T-helper 22 cell (primary cell): ENCODE measurements at places on chromosomes 1 and 21.

- DNase-seq: no peak
These were observed 5.7 kb downstream of the DNAJC11 start for GRCh38 chr1:6695868-6696267.

DNA sequence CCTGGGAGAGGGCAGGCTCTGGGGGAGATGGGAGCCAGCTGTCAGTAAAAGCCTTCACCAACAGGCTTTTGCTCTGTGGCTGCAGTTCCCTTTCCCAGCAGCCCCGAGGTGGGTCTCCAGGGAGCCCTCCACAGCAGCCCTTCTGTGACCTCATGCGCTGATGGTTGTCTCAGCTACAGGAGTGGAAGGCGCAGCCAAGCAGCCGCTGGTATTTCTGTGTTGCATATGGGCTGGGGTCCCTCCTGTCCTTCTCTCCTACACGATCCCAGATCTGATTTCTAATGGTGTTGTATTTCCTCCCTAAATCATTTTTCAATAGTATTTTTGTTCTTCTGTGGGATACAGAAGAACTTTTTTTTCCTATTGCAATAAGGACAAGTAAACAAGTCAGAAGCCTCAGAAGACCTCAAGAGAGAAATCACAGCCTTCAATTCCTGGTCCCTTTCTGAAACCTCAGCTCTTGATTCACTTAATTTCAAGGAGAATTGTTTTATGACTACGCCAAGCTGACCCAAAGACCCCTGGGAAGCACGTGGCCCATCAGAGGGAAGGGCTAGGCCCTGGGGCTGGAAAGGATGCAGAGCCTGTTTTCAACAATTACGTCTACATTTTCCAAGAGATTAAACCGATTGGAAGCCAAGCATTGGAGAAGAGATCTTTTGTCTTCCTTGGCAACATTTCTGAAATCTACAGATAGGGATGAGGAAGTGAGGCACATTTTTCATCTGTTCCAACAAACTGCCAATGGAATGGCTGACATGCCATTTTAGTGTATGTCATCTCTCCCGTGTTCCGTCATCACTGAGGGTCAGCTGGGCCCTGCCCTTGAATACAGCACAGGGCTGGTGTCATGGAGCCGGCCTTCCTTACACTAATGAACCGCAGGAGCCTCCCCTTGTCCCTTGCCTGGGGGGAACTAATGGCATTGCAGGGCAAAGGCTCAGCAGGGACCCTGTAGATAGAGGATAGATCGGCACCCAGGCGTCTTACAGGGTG lies 42.0 kb upstream of the SCCPDH start:
- DNase-seq: no peak

- no peak for DNase-seq
These were observed 30.3 kb downstream of the UBASH3A start for GRCh38 chr21:42433946-42434551.

DNA sequence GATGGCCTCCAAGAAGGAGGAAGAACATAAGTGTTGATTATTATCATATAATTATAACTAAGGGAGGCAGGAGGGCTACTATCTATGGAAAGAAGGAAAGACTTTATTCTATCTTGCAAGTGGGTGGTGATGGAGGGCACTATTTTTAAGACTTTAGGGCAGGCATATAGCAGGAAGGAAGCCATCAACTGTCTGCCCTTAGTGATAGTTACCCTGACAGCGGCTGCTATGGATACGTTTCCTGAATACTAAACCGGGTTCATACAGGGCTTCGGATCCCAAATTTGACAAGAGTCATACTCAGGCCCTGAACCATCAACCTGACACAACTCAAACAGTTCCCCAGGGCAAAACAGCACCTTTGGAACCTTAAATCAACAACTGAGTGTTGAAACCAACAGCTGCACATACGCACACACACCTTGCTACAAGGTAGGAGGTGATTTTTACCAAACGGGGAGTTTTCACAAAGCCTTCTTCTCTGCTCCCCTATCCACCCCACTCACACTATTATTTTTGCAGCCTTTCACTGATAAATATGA lies 397.2 kb downstream of the OMA1 start:
- DNase-seq: no peak

GRCh38 chr21:46122237-46122671 lies 24.3 kb downstream of the COL6A2 start:
- DNase-seq: no peak
